Pancreas (tissue), 10 donors: ENCODE measurements at places on chromosomes 1 and 21. TPM values are rescaled to one million over a fixed set of nuclear protein-coding genes. Genes with fewer than 3 reads are reported as not detected.
A peak's percentile ranks its signal among the peaks of the same experiment; 100 is the strongest.

GRCh38 chr1:230170153-230170547 is 103.1 kb downstream of the GALNT2 start:
- DNase-seq: no peak

GRCh38 chr1:181406989-181407388 is 76.3 kb upstream of the CACNA1E start:
- no peak for DNase-seq

- DNase-seq: no peak
These were observed 523.2 kb upstream of the B3GALT2 start for GRCh38 chr1:193709607-193710006.

GRCh38 chr1:12448746-12449177 is 169.2 kb downstream of the DHRS3 start:
- no peak for DNase-seq

- DNase-seq: peak; percentile 83
These were observed at the start of gene TMEM82 for GRCh38 chr1:15742339-15742801. TMEM82 (plus strand) TSS chr1:15742499; CDS start chr1:15742560, 61 bp downstream.

DNA sequence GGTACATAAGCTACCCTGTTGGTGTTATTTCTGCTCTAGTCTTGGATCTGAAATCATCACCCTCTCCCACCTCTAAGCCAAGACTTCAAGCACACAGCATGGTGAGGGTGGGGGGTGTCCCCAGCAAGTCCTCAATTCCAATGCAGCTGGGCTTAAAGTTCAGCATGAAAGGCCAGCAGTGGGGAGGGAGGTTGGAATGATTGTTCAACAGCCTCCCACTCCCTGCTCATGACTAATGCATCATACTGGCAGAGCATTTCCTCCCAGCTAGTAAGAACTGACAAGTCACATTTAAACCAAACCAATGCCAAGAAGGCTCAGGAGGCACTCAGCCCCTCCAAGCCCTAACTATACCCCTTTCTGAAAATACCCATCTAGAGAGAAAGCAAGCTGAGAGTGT is 50.1 kb downstream of the TIAM1 start:
- no peak for DNase-seq

GRCh38 chr1:180456191-180456590 is 46.2 kb downstream of the ACBD6 start:
- DNase-seq: no peak

- DNase-seq: no peak
These were observed 457.0 kb downstream of the USP25 start for GRCh38 chr21:16186742-16187141.

GRCh38 chr1:112251766-112252506 is 144.1 kb upstream of the CTTNBP2NL start:
- no peak for DNase-seq

GRCh38 chr1:201954263-201955008 is 867 bp upstream of the TIMM17A start:
- no peak for DNase-seq

- no peak for DNase-seq
These were observed 5.8 kb upstream of the C1orf159 start for GRCh38 chr1:1121611-1122077.

DNA sequence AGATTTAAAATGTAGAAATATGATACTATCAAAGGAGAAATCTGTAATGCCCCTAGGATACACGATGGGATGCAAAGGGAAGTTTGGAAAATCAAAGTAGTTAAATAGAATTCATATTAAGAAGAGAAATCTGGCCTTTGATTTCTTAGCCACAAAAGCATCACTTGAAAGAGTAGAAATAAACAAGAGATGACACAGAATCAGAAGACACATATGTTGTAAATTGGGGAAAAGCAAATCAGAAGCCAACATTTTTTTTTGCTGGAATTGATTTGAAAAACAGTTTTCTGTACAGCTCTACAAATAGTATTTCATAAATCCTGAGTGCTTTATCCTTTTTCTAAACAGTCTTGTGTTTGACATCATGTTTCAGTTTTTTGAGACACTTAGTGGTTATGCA is 12.4 kb upstream of the TNFSF18 start:
- DNase-seq: no peak

DNA sequence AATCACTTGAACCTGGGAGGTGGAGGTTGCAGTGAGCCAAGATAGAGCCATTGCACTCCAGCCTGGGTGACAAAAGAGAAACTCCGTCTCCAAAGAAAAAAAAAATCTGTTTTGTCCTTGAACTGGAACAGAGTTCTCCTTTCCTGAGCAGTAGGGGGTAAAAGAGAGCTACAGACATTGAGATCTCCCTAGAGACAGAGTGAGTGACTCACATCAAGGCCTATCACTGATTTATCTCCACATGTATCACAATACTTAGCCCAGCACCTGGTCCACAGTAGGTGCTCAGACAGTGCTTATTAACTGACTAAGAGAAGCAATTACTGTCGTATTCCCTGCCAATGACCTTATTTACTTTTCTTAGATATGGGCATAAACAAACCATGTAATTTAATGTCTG is 354.1 kb upstream of the C1orf87 start:
- no peak for DNase-seq

- no peak for DNase-seq
These were observed 193.3 kb upstream of the SNX7 start for GRCh38 chr1:98468111-98468717.

DNA sequence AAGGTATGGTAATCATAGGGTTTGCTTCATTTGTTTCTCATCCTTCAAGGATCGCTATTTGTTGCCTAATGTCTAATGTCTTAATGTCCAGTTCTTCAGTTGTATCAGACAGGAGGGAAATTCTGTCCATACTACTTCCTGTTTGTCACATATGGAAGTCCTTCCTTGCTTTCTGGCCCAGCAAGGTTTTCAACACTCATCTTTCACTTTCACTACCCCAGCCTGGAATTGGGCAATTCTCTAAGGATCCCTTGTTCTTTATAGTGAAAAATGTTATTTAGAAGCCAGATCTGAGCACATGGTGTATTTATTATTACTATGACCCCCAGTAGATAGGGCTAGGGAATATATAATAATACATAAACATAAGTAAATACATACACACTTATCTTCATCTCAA is 50.6 kb upstream of the SLC35A3 start:
- DNase-seq: no peak

- no peak for DNase-seq
These were observed 31.2 kb upstream of the COQ8A start for GRCh38 chr1:226908913-226909312.

- no peak for DNase-seq
These were observed 24.8 kb downstream of the RNF19B start for GRCh38 chr1:32939655-32940371.

GRCh38 chr1:164794356-164794755 is 235.4 kb downstream of the PBX1 start:
- no peak for DNase-seq

DNA sequence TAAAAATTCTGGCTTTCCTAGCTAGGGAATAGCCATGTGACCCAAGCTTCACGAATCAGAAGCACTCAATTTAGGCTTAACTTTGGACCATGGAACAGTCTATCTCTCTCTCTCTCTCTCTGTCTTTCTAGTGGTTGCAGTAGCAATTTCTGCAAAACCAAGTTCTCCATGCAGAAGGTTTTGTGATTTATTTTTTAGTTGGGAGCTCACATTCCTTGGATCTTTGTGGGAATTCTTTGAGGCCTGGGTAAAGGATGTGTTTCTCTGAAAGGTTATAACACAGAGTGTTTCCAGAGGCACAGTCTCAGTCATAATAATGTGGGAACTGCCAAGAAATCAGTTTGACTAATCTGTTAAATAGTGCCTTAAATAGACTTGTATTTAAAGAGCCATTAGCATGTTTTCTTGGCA is 112.3 kb upstream of the COL11A1 start:
- DNase-seq: no peak

- no peak for DNase-seq
These were observed 124.2 kb upstream of the L1TD1 start for GRCh38 chr1:62070384-62071011.

DNA sequence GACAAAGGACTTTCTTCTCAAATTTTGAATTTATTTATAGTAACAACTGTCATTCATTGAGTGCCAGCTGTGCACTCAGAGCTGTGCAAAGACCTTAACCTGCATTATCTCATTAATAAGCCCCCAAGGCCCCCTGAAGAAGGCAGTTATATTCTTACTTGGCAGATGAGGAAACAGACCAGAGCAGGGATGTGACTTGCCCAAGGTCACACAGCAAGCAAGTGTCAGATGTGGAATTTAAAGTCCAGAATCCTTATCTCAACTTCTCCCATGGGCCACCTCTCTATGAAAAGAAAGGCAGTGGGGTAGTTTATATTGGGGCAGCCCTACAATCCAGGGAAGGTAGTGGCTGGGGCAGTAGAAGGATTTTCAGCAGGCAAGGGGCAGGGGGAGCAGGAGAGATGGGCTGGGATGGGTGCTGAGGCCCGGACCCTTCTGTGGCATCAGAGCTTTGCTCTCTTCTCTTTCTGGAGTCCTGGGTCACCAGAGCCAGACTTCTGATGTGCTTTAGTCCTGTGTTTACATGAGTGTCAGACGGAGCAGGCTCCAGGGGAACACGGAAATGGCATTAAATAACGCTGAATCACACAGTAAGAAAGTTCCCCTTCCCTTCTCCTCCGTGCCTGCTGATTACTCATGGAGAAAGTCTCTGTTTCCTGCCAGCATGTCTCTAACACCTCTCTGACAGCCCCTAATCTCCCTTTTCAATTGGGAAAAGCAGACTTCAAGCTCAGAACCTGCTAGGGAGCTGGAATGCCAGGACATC is 39.5 kb downstream of the EPHB2 start:
- DNase-seq: peak; percentile 29

DNA sequence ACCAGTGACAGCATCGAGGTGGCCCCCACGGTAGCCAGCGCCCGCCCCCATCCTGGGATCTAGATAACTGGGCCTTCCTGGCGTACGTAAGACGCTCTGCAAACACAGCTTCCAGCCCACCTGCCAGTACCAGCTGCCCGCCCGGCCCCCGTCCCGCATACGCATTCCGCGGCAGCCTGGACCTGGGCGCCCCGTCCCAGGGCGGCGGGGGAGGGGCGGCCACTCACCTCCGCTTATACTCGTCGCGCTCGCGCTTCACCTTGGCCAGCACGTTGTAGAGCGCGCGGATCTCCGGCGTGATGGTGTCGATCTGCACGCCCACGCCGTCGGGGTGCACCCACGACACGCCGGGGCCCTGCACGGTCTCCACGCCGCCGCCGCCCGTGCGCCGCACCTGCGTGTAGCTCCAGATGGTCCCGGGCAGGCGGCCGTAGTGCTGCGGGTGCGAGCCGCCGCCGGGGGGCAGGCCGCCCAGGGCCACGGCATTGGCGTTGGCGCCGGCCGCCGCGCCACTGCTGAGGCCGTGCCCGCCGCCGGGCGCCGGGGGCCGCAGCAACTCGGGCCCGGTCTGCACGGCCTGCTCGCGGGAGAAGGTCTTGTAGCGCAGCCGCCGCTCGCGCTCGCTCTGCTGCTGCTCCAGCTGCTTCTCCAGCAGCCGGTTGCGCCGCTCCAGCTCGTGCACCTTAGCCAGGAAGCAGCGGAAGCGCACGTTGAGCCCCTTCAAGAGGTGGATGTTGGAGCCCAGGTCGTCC is 859 bp downstream of the IFFO2 start:
- DNase-seq: peak; percentile 63

- DNase-seq: no peak
These were observed 7.2 kb downstream of the AGMAT start for GRCh38 chr1:15577691-15578090.

GRCh38 chr1:210731193-210731592 is 402.5 kb downstream of the HHAT start:
- DNase-seq: no peak

- DNase-seq: no peak
These were observed 298.3 kb downstream of the PDE4B start for GRCh38 chr1:66090859-66091457.

DNA sequence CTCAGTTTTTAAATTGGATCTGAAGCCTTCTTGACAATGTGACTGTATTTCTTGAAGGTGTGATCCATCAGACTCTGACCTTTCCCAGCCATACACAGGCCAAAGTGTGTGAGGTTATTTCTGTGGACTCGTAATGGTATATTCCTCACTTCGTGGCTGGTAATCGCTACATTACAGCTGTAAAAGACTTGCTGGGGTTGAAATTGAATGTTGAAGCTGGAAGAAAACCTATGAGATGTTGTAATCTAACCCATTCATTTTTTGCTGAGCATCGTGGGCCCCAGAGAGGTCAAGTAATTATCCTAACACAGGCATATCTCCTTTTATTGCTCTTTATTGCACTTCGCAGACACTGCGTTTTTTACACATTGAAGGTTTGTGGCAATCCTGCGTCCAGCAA is 405.6 kb upstream of the ZP4 start:
- no peak for DNase-seq

GRCh38 chr1:82337635-82338034 is 536.9 kb downstream of the ADGRL2 start:
- no peak for DNase-seq

The ARMH1 gene
- 1.3 TPM for total RNA-seq

The ST3GAL3 gene
- total RNA-seq: 6.8 TPM

The LCE1A gene
- not detected for total RNA-seq

The PPP1R8 gene
- 14.3 TPM for total RNA-seq

The RGSL1 gene
- total RNA-seq: not detected

The ERG gene
- 2.5 TPM for total RNA-seq

The CHD1L gene
- 11.5 TPM for total RNA-seq

The C1orf116 gene
- total RNA-seq: 8.2 TPM

The ITLN2 gene
- total RNA-seq: not detected

The RIMKLA gene
- total RNA-seq: 1.2 TPM

The PCSK9 gene
- total RNA-seq: 1.0 TPM
